ENCODE measurements at places on chromosomes 6 and 20.

- no peak for DNase-seq
Measured at GRCh38 chr6:53721766-53722165, 56.2 kb upstream of the KLHL31 start.

DNA sequence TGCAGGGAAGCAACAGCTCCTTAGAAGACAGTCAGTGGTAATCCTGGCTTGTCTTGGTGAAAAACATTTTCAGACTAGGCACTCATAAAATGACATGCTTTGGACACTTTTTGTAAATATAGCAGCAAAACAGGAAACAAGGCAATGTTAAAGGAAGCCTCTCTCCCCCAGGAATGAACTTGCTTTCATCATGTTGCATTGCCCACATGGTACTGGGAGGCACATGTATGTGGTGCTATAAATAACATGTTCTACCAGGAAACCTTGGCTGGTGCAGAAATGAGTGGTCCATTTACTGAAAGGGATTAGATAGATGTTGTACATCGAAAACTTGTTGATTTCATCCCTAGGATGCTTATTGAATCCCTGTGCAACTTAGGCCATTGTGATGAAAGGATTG is 121.4 kb upstream of the RREB1 start:
- no peak for DNase-seq

DNA sequence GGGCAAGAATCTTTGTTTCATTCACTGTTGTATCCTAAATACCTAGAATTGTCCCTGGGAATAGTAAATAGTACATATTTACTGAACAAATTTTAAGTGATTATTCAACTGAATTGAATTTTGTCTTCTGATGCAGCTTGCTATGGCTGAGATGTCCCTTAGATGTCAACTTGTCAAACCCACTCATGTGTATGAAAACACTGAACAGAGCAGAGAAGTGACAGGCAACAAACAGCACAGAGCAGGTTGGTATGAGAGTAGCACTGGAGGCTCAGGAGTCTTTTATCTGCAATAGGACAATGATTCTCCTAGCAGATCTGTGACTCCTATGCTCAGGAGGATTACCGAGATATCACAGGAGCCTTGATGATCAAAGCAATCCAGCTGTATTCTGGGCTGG is 540.1 kb upstream of the CHD6 start:
- no peak for DNase-seq

DNA sequence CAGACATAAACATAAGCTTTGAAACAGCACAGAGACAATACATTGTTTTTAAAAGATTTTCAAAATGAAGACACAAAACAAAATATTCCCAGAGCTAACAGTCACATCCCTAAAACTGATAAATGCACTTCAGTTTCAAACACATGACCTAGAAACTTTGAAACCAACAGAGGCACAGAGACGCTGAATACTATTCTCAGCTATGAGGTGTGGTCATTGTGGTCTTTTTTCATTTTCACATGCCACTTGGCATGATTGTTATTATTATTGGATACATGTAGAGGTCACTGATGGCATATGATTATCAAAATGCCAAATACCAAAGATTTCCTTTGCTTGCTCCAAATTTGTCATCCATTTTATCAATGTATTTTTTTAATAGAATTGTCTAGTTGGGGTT is 306.9 kb downstream of the QKI start:
- DNase-seq, result no peak

DNA sequence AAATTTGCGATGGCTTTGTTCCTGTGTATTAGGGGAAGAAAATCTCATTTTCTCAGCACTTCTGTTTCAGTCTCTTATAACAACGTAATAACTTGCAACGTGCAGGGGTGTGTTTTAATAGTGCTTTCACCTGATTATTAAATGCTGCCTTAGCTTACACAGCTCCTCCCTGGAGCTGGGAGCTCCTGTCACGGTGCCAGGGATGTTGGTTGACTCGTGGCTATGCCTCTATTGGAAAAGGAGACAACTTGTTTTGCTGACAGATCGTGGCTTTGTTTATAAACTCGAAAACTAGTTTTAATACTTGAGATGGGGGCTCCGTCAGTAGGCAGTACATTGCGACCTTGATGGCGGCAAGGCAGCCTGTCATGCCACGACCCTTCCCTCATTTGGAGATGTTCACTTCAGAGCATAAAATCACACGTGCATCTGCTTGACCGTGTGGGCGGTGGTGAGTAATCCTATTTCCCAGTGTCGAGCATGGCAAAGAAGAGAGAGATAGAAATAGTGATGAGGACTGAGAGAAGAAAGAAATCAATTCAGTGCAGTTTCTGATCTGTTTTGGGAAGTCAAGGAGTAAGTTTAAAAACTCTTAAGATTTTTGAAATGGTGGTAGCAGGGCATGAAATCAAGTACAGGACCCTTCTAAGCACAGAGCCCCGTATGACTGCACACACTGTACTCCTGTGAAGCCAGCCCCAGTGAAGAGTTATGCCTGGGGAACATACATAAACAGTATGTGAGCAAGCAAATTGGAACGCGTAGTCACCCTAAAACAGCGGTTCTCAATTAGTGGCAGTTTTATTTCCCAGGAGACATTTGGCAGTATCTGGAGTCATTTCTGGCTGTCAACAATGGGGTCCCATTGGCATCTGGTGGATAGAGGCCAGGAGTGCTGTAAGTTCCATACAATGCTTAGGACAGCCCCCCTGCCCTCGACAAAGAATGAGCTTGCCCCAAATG is 147.2 kb downstream of the DOK5 start:
- no peak for DNase-seq

DNA sequence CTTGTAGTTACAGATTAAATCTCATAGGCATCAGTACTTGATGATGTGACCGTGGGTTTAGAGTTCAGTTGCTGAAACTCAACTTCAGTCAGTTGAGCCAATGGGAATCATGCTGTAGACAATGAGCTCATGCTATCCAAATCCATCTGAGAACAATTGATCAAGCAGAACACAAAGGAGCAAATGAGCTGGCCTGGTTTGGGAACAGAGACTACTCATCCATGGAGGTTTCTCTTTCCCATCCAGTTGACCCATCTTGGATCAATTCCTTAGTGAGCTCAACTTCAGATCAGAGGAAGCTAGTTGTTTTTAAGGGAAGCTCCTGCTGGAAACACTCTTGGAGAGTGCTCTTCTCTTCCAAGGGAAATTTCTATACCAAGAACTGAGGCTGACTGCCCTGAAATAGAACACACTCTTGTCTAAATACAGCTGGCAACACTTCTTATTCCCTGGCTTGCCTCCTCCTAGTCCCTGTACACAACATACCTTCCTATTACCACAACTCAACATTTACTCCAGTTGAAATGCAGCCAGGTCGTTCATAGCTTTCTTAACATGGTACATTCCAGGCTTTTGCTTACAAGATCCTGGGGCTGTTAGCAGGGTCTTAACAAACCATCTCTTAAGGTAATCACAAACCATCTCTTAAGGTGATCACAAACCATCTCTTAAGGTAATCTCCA is 203.9 kb upstream of the PRDM1 start:
- no peak for DNase-seq

DNA sequence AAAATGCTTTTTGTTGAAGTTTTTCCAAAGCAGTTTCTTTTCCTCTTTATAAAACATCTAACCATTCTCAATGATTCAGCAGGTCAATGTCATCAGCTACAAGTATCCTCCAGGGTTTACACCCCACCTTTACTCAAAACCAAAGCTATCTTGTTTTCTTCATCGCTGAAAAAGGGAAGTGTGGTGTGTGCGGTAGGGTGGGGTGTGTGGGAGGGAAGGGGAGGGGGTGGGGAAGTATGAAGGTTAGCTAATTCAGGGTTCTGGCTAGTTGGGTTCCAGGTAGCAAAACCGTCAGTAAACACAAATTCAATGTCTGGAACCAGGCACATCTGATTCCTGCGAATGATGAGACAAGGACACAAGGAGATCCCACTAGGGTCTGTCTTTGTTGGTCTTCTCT is 189.6 kb downstream of the GJA10 start:
- DNase-seq, result no peak

DNA sequence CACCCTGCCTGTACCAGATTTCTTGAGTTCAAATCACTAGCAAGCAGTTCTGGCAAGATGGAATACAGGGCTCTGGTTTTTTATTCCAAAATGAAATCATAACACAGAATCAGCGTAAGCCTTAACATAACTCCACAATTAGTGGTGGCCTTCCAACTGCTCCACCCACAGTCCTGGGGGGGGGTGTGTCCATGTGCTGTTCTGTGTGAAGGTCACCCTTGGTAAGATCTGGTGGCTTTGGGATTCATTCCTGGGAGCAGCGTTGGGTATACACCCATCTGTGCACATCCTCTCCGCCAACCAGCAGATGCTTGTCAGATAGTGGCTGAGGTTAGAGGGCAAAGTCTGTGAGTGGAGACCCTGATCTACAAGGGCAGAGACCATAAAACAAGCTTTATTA is 49.9 kb upstream of the CD83 start:
- no peak for DNase-seq
